AG09319 (cell line): ENCODE measurements at places on chromosomes 1 and 21.

DNA sequence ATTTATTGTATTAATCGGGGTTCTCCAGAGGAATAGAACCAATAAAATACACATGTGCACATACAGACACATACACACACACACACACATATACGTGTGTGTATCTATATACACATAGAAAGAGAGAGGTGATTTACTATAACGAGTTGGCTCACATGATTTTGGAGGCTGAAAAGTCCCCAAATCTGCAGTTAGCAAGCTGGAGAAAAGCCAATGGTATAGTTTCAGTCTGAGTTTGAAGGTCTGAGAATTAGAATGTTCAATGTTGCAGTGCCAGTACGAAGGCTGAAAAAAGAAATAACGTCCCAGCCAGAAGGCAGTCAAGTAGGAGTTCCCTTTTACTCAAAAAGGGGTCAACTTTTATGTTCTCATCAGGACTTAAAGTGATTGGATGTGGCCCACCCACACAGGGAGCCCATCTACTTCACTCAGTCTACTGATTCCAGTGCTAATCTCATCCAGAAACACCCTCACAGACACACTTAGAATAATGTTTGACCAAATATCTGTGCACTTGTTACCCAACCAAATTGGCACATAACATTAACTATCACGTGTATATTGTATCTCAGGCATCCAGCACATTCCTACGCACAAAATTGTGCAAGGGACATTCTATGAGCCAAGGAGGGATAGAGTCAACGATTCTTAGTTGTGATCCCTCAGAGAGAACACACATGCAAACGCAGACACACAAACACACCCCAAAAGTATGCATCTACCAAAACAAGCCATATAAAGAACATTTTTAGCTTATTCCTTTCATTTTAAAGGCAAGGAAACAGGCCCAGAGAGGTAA, 195.5 kb upstream of the DUSP10 start:
- DNase-seq: no peak

GRCh38 chr1:229769006-229769405, 143.0 kb downstream of the URB2 start:
- no peak for DNase-seq

DNA sequence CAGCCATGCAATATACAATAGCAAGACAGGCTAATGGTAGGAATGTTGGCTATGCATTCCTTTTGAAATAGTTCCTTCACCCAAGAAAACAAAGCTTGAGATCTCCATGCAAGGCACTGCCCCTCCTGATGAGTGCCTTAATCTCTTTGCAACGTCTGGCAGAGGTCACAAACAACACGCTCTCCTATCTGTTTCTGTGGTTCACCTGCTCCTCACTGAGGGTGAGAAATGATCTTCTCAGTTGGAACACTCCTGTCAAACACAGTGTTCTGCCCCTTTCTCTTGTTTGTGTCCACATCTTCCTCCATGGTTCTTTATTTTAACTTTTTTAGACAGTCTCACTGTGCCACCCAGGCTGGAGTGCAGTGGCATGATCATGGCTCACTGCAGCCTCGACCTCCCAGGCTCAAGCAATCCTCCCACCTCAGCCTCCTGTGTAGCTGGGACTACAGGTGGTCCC, 21.2 kb upstream of the XPR1 start:
- no peak for DNase-seq

DNA sequence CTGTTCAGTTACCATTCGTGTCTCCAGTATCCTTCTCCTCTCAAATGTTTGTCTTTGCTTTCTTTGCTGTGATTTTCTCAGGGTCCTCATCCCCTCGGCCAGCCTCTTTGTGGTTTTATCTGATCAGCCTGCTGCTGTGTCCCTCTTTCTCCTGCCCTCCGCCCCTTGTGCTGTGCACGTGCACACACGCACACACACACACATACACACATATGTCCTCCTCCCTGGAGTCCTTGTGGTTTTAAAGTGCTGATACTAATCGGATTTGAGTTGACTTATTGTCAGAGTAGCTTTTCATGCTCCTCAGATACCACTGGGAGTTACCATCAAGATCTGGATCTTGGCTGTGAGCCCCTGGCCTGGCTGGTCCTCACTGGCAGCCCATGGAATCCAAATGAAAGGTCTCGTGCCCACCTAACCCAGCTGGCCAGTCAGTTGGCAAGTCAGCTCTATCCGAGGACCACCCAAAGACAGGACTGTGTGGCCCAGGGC, 34.1 kb downstream of the QSOX1 start:
- DNase-seq: no peak

- DNase-seq: peak; percentile 49
Observed at GRCh38 chr1:6343506-6344405, 49.8 kb downstream of the ACOT7 start.

GRCh38 chr21:45432575-45433255, 27.8 kb downstream of the COL18A1 start:
- DNase-seq: no peak

- no peak for DNase-seq
Observed at GRCh38 chr1:238233966-238234365, 343.2 kb upstream of the ZP4 start.

DNA sequence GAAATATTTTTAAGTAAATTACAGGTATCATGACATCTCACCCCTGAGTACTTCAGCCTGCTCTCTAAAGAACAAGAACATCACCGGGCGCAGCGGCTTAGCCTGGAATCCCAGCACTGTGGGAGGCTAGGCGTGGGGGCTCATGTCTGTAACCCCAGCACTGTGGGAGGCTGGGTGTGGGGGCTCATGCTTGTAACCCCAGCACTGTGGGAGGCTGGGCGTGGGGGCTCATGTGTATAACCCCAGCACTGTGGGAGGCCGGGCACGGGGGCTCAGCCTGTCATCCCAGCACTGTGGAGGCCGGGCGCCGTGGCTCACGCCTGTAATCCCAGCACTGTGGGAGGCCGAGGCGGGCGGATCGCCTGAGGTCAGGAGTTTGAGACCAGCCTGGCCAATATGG, 7.7 kb upstream of the CDK11B start:
- no peak for DNase-seq

- no peak for DNase-seq
Observed at GRCh38 chr21:45329261-45330074, 41.8 kb upstream of the POFUT2 start.

DNA sequence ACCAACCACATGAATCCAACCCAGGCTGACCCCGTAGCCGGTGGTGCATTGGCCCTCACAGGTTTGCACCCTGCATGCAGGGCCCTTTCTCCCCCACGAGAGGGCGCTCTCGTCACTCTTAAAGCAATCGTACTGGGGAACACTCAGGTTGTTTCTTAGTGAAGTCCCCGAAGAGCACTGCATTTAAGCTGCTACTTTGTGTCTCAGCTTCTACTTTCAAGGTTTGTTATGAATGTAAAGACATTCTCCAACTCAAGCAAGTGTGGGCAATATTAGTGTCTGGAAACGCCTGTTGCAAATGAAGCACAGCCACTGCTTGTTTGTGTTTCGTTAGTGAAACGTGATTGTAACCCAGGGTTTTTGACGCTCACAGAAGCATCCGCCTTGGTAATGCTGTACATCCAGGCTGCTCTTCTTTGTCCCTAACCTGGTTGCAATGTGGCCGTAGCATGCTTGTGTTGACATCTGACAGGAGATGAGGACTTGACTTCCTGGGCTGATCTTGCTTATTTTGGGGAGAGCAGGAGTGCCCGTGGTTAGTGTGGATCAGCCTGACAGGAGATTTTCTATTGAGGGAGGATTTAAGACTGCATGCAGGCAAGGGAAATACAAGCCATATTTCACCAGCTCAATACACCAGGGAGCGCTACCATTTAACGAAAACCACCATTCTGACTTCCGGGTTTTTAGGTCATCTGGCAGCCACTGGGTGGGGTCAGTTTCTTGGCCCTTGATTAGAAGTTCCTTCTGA, 79.8 kb downstream of the ST6GALNAC3 start:
- peak; percentile 42 for DNase-seq

- no peak for DNase-seq
Observed at GRCh38 chr1:56188855-56189254, 390.5 kb downstream of the PLPP3 start.

- DNase-seq: no peak
Observed at GRCh38 chr1:15181564-15181963, 28.0 kb downstream of the TMEM51 start.

DNA sequence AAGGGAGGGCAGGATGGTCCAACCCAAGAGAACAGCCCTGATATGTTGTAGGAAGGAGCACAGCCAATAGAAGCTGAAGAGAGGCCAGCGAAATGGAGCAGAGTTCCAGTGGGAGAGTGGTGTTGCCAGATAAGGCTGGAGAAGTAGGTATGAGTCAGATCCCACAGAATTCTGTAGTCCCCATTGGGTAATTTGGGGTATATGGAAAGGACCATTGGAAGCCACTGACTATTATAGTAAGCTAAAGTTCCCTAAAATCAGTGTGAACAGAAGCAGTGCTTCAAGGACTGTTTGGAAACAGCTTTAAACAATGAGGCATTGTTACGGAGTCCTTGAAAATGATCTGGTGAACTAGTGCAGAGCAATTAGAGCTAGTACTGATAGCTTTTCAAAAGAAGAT, 63.0 kb downstream of the DISP1 start:
- no peak for DNase-seq

DNA sequence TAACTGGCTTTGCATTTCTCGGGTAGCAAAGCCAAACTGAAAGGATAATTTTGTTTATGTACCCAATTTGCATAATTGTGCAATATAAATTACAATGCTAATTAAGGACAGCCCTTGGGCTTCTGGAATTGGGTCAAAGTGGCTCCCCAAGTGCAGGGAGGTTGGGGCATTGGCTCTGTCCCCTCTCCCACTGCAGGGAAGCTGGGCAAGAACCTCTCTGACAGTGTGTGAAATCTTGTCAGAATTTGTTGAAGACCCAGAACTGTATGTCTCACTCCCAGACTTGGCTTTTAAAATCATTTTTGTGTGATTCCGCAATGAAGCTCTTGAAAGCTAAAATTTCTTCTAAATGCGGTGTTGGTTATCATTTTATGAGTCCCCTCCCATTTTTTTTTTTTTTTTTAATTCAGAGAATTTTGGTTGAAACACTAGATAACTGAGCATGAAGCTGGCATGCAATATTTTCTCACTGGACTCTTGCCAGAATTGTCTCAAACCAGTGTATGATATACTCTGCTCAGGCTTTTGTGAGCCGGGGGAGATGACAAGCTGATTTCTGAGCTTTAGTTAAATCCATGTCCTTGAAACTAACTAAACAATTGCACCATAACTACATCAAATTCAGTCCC, 878.9 kb upstream of the CXADR start:
- peak; percentile 12 for DNase-seq

GRCh38 chr21:28714777-28715464, 277.8 kb downstream of the LTN1 start:
- DNase-seq: peak; percentile 42
